Mucosa of descending colon (tissue), 3 donors: ENCODE measurements at places on chromosomes 5 and 9. TPM values are rescaled to one million over a fixed set of nuclear protein-coding genes. Genes with fewer than 3 reads are reported as not detected.

DNA sequence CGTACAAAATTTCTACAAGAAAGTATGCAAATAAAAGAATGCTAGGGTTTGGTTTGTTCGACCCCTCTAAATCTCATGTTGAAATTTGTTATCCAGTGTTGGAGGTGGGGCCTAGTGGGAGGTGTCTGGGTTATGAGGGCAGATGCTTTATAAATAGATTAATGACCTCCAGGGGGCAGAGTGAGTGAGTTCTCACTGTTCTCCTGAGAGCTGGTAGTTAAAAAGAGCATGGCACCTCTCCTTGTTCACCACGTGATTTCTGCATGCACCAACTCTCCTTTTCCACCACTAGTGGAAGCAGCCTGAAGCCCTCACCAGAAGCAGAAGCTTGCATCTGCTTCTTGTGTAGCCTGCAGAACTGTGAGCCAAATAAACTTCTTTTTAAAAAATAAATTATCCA lies 50.4 kb upstream of the FAM170A start:
- DNase-seq, result peak; percentile 16

The EHMT1 gene
- 83.3 TPM for total RNA-seq

- DNase-seq, result no peak
Measured at GRCh38 chr9:126853667-126854066, 6.8 kb upstream of the ZBTB34 start.

The AFAP1L1 gene
- 1.5 TPM for total RNA-seq

DNA sequence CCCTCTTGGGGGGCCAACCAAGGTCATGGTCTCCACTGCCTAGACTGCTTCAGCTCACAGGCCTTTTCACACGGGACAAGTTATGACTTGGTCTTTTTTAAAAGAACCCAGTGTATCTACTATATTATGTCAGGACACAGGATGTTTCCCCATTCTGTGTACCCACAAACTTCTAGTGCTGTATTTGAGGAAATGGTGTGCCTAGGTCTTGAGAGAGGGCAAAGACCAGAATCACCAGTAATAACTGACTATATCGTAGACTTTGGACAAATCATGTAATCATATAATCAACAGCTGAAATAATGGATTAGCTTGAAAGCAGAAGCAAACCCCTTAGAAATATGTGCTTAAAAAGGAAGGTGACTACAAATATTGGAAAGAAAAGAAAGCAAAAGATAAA lies 133.3 kb downstream of the ARL15 start:
- DNase-seq, result no peak

DNA sequence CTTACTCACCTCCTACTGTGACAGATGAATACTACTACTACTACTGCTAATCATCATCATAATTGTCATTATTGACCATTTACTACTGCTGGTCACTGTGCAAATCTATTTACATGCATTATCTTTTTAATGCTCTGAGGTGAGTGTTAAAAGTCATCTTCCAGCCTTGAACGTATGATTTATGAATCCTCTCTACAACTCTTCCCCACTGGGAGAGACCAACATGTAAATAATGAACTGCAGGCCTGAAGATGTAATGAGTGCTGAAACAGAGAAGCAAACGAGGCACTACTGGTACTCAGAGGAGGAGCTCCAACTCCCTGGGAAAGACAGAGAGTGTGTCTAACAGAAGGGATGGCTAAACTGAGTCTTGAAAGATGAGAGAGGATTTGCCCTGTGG lies 95.4 kb downstream of the JAKMIP2 start:
- no peak for DNase-seq

The OGN gene
- total RNA-seq, result 28.3 TPM

The JADE2 gene
- 69.9 TPM for total RNA-seq

GRCh38 chr9:15423231-15423985 lies 732 bp downstream of the SNAPC3 start:
- no peak for DNase-seq

- DNase-seq, result no peak
Measured at GRCh38 chr9:38313421-38313820, 79.1 kb upstream of the ALDH1B1 start.

The TLR4 gene
- total RNA-seq, result 6.9 TPM

- no peak for DNase-seq
Measured at GRCh38 chr5:87562068-87562467, 149.3 kb upstream of the CCNH start.

The CCNO gene
- total RNA-seq, result 1.8 TPM

- DNase-seq, result no peak
Measured at GRCh38 chr5:149366169-149366729, 8.4 kb downstream of the PCYOX1L start.

DNA sequence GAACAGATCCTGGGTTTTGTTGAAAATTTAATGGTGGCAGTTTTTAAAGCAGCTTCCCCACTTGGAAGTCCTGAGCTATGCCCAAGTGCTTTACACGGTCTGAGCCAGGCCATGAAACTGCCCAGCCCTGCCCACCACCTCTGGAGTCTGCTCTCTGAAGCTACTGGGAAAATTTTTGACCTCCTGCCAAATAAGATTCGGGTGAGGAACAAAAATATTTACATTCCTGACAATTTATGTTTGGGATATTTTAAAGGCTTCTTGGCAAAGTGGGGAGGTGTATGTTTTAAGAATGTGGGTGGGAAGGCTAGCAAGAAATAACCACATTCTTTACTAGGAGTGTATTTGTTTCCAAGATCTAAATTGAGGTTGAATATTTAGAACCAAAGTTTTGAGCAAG lies 50.0 kb downstream of the HACD4 start:
- DNase-seq, result no peak

- no peak for DNase-seq
Measured at GRCh38 chr9:89541798-89542197, 43.9 kb upstream of the SEMA4D start.

GRCh38 chr5:136425921-136426320 lies 60.6 kb upstream of the TRPC7 start:
- DNase-seq, result no peak

DNA sequence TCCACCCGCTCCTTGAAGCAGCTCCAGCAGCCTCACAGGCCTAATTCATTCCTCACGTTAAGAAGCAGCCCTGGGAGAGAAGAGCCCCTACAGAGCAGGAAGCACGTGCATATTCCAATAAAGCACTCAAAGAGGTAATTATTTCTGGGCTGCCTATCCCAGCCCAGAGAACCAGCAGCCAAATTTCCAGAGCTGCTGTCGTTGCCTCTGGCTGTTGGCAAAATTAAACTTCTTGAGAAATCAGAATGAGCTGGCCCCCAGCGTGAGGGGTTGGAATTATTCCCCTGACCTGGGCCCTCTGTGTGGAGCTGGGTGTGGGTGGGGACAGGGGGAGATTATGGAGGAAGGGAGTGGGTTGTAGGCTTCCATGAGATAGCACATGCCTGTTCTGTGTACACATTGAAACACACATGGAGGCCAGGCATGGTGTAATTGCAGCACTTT lies 86.8 kb upstream of the HSPA9 start:
- no peak for DNase-seq

DNA sequence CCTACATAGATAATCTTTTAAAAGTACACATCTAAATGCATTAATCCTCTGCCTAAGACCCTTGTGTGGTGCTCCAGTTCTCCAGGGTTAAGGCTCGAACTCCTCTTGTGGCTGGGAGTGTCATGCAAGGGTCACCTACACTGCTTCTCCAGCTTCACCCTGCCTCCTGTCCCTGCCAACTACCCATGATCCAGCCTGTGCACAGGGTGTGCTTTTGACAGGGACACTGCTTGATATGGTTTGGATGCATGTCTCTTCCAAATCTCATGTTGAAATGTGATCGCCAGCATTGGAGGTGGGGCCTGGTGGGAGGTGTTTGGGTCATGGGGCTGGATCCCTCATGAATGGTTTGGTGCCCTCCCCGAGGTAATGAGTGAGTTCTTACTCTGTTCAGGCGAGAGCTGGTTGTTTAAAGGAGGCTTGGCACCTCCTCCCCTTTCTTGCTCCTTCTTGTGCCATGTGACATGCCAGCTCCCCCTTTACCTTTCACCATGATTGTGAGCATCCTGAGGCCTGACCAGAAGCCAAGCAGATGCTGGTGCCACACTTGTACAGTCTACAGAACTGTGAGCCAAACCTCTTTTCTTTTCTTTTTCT lies 48.5 kb downstream of the SLC22A5 start:
- no peak for DNase-seq

DNA sequence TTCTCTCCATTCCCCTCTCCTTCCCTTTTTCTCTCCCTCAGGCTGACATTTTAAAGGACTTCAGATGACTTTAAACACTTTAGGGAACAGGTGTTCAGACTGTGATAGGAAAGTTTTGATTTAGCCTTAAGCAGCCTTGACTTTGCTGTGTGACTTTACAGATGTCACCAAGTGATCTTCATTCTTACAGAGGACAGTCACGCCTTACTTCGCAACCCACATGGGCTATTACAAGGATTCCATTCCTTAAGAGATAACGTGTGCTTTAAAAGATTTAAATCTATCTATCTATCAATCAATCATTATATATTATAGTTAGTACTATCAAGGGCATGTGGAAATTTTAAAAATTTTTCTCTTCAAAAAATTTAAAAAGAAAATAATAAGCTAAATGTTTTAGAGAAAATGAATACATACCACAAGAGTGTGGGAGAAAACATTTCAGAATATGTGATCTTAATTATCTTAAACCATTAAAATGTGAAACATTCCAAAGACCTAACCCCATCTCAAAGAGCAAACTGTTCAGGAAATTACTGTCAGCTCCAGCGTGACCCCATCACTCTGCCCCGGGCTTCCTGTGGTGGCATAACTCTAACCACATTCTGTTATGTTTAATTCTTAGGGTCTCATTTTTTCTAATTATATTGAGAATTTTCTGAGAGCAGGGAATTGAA lies 530.5 kb downstream of the SEMA5A start:
- no peak for DNase-seq

- DNase-seq, result no peak
Measured at GRCh38 chr5:4222147-4222546, 626.5 kb downstream of the IRX1 start.
